ENCODE measurements at places on chromosomes 7 and 10.
A peak's percentile ranks its signal among the peaks of the same experiment; 100 is the strongest.

DNA sequence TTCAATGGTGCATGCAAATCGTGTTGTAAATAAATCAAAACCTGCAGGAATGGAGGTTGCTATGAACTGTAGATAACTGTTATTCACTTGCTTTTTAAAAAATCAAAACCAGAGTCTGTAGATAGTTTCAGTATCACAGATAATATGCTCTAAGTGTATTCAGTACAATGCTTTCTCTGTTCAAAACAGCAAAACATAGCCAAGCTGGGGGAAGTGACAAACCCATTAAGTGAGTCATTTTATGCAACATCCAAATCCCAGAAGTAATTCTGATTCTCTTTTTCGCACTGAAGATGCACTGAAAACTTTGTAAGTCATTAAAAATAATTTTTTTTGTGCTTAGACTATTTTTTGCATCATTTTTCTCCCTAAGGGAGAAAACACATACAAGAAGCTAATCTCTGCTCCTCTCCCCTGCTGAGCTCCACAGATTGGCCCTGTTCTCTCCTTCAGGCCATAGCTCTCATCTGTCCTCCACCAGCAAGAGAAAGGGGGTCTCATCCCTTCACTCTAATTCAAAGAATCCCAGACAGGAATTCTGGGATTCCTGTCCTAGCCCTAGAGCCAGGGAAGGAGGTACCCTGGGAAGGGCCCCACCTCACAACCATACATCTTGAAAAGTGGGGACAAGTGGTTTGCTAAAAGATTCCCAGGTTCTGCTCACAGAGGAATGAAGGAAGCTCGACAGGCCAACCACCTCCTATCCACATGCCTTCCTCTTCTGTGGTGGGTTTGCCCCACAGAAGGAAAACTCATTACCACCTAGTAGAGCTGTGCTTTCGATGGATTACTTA, 4.9 kb downstream of the PRTFDC1 start:
- peak; percentile 61 for DNase-seq

DNA sequence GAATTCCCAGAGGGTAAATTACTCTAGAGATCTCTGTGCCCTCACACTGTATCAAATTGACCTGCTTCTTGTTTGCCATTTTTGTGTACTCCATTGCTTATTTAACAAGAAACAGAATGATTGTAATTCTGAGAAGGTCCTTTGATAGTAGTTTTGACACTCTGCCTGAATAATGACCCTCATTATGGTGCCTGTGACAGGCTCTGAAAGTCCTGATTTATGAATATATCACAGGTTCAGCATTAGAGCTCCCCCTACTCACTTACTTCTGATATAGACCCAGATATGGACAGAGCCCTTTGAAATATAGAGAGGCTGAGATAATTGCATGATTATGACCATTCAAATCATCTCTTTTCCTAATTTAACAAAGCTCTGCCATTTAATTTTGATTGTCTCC, 465.2 kb downstream of the MDFIC start:
- DNase-seq, result no peak

DNA sequence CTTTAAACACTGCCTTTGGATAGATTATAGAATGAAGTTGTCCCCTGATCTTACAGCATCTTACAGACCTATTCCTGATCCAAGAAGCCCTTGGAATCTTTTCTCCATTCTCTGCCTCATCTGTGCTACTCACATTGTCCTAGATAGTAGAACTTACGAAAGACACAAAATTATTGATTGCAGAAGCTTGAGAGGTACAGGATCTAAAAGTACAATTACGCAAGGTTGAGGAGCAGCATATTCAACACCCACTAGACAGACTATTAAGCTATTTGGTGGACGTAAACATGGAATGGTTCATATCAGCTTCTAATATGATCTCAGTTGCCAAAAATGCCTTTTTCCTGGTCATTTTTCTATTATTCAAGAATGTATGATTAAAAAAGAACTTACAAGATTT, 90.5 kb upstream of the SEM1 start:
- no peak for DNase-seq

GRCh38 chr10:58440484-58440883, 55.3 kb downstream of the TFAM start:
- DNase-seq, result no peak
